Iris pigment epithelial cell (primary cell): ENCODE measurements at places on chromosomes 12 and 14.
A peak's percentile ranks its signal among the peaks of the same experiment; 100 is the strongest.

- no peak for DNase-seq
Measured at GRCh38 chr14:101620821-101621785, 59.8 kb downstream of the DIO3 start.

DNA sequence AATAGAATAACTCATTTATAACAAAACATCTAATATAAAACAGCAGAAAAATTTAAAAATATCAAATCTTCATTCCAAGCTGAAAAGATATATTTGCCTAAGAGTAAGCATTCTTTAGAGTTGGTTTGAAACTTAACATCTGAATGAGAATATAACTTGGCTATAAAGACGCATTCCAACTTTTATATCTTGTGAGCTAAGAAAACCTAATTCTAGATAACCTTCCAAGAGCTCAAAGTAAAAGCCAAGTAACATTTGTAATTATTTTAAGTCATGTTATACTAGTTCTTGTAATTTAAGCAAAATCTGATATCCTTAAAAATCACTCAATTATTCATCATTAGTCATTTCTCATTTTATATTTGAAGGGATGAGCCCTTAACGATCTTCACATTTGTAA is 368.9 kb downstream of the C12orf50 start:
- DNase-seq: no peak

GRCh38 chr12:22399464-22400180 is 65.1 kb upstream of the ST8SIA1 start:
- no peak for DNase-seq

- DNase-seq: peak; percentile 94
Measured at GRCh38 chr14:59482541-59483331, 1.5 kb downstream of the L3HYPDH start.

- DNase-seq: no peak
Measured at GRCh38 chr14:74647061-74647677, 35.1 kb upstream of the LTBP2 start.

DNA sequence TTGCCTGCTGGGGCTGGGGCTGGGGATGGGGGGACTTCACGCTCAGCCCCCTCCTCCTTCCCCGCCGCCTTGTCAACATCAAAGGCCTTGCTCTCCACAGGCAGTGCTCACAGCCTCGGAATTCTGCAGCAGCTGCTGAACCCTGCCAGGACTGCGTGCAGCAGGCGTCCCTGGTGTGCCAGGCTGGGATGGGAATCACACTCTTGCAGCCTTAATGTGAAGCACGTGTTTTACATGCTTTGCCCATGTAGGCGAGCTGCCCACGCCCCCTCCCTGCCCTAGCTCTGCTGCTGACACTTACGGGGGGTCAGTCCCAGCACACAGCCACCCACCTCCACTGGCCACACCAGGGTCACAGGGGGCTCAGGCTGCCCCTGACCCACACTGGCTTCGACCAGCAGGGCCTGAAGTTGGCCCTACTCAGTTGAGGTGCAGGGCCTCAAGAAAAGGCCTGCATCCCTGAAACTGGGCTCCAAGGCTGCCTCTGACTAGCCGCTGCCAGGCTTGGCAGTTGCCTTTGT is 276.2 kb upstream of the RTL1 start:
- DNase-seq: no peak

GRCh38 chr12:92295523-92295922 is 149.9 kb upstream of the BTG1 start:
- peak; percentile 46 for DNase-seq

- DNase-seq: no peak
Measured at GRCh38 chr12:106220536-106220935, 27.3 kb downstream of the CKAP4 start.

DNA sequence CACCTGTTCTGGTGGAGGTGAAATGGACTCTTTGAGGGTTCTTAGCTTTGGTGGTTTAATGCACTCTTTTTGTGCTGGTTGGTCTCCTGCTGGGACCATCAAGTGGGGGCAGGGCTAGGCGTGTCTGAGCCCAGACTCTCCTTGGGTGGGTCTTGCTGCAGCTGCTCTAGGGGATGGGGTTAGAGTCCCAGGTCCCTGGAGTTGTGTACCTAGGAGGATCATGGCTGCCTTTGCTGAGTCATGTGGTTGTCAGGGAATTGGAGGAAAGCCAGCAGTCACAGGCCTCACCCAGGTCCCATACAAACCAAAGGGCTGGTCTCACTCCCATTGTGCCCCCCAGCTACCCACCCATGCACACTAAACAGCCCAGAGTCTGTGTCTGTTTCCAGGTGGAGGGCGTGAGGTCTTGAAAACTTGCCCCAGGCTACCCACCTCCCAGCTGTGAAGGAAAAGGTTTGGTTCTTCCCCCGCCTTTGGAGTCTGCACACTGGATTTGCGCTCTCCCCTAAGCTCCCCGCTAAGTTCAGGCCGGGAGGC is 387.7 kb downstream of the TMTC2 start:
- no peak for DNase-seq

DNA sequence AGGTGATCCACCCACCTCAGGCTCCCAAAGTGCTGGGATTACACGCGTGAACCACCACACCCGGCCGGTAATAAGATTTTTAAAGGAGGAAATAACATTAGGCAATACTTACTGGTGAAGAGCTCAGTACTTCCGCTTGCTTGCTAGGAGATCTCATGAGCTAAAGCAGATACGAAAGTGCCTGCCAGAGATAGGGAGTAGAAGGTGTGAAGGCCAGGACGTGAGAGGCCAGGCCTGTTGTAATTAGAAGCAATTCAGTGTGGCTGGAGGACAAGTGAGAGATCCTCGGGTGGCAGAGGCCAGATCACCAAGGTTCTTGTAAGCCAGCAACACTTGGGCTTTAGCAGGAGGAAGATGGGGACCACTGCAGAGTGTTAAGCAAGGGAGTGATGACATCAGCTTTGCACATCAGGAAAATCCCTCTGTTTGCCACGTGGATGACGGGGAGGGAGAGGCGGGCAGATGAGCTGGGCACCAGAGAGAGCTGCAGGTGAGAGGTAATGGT is 7.6 kb downstream of the TECPR2 start:
- peak; percentile 24 for DNase-seq

DNA sequence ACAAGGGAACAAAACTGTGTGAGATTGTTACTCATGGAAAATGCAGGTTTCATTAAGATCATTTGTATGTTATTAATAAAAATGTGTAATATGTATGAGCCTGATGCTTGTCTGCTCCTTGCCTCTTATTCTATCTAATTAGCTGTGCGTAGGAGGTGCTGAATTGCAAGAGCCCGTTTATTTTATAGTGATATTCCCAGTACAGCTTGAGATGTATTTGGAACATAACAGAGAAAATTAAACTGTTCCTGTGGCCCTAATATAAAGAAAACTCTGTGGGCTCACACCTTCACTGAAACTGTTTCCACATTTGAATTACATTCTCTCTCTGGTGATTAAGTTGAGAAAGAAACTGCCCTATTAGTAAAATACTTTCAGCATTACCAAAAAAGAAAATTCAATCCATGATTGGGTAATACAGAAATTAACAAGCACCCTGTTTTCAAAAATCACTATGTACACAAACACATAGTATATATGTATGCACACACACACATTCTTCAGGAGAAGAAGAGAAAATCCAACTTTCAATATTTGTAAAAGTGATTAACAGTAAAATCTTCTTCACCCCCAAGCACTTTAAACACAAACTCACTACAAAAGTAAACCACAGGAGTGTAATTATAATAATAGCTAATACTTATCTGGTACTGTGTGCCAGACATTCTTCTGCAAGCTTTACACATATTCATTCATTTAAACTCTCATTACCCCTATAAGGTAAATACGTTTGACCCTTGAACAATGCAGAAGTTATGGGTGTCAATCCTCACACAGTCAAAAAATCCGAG is 233.2 kb downstream of the PHLDA1 start:
- DNase-seq: no peak

DNA sequence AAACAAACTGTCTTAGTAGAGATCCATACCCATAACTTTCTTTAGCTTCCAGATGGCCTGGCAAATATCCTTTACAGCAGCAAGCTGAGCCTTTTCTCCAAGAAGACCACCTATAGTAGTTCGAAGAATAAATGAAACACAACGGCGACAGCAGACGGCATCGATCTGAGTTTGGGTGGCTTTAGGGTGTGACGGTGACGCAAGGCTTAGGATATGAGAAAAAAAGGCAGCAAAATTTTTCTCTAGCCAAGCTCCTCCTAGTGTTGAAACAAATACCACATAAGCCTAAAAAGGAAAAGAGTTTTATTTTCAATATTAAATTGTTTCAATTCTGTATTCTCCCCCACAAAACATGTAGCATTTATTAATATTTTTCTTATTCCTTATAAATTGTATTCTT is 33.3 kb downstream of the HEATR5A start:
- no peak for DNase-seq

GRCh38 chr14:101980700-101981099 is 16.3 kb downstream of the DYNC1H1 start:
- peak; percentile 100 for DNase-seq

DNA sequence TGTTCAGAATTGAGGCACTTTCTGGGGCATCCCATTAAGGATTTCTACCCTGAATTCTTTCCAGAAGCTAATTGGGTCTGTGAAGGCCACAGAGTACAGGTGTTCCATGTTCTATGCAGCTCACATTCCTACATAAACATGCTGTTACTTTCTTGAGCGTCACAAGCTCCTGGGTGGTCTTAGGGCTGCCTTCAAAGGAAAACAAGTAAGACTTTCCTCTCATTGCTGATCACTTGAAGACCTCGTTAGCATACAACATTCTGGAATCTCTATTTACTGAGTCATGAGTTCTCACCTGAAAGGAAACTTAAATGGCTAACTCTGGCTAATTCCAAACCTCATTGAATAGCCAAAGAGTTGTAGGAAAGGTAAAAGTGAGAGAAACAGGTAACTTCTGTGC is 63.0 kb upstream of the HMGA2 start:
- DNase-seq: no peak

DNA sequence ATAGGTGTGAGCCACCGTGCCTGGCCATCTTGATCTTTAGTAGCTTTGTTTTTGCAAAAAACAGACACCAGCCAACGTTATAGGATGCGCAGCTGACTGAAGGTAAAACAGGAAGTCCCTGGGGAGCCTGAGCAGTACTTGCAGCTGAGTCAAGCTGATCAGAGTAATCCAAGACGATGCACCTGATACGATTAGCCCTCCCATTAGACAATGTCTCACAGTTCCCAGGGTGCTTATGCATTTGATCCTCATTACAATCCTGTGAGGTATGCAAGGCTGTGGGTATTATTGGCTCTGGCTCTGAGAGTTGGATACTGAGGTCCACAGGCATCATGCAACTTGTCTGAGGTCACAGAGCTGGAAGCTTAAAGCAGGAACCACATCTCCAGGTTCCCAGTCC is 8.1 kb downstream of the KRT18 start:
- DNase-seq: peak; percentile 74

DNA sequence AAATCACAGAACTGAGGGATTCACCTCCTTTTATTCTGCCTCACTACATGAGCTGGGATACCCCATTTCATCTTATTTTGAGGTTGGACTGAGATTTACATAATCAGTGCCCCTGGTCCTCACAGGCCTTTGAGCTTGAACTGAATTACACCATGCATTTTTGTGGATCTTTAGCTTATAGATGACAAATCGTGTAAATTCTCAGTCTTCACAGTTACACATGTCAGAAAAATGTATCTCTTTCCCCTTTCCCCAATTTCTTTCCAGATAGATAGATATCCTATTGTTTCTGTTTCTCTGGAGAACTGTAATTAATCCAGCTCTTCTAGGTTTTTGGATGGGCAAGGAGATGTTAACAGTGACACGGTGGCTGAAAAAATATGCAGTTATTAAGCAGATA is 1778.9 kb upstream of the SEL1L start:
- peak; percentile 10 for DNase-seq

DNA sequence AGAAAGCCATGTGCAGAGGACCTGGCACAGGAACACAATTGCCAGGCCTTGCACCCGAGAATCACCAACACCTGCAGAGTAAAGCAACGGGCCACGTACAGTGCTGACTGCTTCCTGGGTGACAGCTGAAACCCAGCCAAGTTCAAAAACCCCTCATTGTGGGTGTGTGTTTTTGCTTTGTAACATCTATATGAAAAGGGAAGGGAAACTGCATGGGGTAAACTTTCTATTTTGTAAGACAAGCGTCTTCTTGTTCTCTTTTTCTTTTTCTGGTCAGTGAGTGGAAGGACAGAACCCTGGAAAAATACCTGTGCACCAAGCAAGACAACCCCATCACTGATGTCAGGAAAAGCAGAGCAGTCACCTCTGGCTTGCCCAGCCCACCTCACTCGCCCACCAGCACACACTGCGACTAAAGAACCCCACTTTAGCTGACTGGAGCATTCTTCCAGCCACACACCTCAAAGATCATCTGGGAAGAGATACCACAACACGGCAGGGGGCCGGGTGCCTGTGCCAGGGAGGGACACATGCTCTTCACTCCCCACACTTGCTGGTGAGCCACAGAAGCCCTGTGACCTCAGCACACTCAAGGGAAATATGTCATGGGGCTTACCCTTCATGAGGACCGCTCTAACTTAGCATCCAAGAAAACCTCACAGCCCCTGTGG is 172.3 kb downstream of the NDUFA12 start:
- no peak for DNase-seq

DNA sequence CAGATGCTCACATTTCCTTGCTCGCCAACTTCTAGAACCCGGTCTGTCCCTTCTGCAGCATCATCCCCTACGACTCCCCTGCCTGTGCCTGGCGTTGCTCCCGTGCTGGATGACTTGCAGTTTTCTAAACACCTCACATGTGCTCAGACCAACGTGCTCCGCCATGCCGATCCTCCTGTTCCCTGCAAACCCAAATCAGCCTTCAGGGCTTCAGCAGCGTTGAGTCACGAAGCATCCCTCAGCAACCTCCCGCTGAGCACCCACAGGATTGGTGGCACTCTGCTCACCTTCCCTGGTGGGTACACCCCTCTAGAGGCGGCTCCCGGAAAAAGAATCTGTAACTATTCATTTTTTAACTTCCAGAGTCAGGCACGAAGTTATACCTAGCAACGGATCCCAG is 2.8 kb upstream of the PIWIL1 start:
- no peak for DNase-seq

GRCh38 chr14:54857830-54858269 is 44.8 kb downstream of the GCH1 start:
- no peak for DNase-seq

GRCh38 chr12:4089956-4090355 is 183.6 kb upstream of the CCND2 start:
- DNase-seq: no peak

- DNase-seq: no peak
Measured at GRCh38 chr12:16919551-16919950, 313.6 kb upstream of the LMO3 start.

DNA sequence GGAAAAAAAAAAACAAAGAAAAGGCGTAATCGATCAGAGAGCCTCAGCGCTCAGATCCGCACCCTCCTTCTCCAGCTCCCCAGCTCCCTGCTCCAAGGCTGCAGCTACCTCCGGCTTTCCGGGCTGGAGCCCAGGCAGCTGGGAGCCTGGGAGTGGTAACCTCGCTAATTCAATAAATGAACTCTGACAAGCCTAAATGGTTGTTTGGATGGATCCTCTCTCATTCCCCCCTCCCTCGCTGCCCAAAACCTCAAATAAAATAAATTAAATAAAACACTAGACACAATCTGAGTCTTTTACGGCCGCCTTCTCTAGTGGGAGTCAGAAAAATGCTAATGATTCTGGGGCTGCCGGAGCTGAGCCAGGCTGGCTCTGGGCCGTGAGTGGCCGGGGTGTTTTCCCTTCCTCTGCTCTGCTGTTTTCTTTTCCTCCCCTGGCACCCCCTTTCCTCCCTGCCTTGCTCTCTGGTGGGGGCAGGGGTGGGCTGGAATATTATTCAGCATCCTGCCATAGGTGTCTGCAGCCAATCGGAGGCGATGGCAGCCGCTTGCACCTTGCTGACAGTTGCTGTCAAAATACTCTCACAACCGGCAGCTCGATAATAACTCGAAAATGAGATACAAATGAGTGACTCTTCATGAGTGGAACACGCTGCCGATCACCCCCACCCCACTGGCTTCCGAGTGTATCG is 76.1 kb downstream of the RBM19 start:
- no peak for DNase-seq

- peak; percentile 81 for DNase-seq
Measured at GRCh38 chr12:49705479-49706134, 1.6 kb downstream of the FMNL3 start.
